ENCODE measurements at places on chromosomes 2 and 18. TPM values are rescaled to one million over a fixed set of nuclear protein-coding genes. Genes with fewer than 3 reads are reported as not detected.

The REG1B gene
- not detected for total RNA-seq

GRCh38 chr2:220043155-220043989, 415.9 kb downstream of the SLC4A3 start:
- DNase-seq: no peak

- DNase-seq: no peak
These were observed 95.3 kb downstream of the CCDC93 start for GRCh38 chr2:117918608-117919007.

DNA sequence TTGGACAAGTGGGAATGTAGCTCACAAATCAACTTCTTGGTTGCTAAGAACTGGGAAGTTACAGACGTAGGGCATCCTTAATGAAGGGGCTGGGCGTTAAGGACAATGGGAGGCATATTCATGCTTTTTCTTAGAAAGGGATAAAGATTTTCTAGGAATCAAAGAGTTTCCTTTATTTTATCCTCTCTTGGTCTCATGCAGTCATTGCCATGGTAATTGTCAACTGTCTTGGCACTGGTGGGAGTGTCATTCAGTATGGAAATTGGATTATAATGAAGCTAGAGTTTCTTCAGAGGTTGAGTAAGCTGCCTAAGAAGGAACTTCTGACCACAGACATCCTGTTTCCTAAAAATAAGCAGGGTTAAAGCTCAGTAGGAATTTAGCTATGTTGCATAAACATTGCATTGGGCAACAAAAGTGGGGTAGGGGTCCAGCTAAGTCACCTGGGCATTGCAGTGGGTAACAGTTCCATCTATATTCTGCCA, 114.0 kb downstream of the LYPD6B start:
- no peak for DNase-seq

The REG3G gene
- total RNA-seq: not detected

The IL36B gene
- not detected for total RNA-seq

DNA sequence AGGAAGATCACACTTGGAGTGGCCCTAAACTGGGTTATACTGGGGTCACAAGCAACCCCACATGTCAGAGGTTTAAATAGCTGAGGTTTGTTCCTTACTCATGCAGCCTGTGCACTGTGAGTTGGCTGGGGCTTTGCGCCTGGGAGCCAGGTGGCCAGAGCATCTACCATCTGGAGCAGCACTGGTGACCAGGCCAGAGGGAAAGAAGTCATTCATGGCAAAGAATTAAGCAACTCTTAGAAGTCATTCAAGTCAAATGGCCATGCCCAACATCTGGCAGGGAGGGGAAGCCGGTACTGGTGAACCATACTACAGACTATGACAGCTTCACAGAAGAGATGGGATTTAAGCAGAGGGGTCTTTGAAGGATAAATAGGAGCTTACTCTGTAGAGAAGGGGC, 90.7 kb downstream of the POLR1A start:
- DNase-seq: no peak

The RMDN2 gene
- total RNA-seq: 4.9 TPM

The ANKRD53 gene
- total RNA-seq: 0.30 TPM

The ARHGAP15 gene
- total RNA-seq: 5.4 TPM

The COBLL1 gene
- 12.1 TPM for total RNA-seq

GRCh38 chr2:74267068-74267467, 68.7 kb downstream of the MTHFD2 start:
- DNase-seq: no peak

The TTN gene
- total RNA-seq: 3,113 TPM

The NAB1 gene
- total RNA-seq: 26.9 TPM

DNA sequence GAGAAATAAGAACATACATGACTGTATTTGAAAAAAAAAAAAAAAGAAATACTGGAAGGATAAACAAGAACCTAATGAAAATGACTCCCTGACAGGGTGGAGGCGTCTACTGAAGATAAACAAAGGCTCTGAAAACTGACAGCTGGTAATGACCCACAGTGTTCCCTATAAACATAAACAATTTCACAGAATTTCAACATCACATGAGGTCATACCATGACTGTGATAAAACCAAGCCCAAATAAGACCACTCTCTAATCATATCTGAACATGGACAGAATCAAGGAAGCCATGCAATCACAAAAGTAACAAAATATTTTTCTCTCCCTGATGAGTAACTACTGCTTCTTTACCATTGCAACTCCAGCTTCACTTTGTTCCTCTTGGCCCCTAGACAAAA, 159.3 kb downstream of the FAM124B start:
- DNase-seq: no peak

DNA sequence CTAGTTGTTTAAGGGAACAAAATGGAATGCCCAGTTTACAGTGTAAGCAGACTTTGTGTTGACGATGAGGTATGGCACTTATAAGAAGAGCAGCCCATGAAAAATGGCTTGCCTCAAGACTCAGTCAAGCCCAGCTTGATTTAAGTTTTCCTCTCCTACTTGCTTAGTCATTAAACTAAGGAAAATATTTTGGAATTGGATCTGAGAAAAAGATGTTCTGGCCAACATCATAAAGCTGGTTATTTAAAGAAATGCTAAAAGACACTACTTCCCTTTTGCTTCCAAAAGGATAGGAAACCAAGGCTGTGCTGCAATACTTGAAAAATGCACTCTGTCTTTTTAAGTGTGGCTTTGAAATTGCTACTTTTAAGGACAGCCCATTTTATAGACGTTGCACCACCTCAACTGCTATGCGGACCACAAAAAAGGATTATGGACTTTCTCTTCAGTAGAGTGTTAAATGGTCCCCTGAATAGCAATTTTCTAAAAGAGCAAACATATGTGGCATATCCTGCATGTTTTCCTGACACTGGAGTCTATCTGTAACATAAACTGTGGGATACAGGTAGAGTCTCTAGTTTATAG, 32.1 kb downstream of the CCDC141 start:
- no peak for DNase-seq

DNA sequence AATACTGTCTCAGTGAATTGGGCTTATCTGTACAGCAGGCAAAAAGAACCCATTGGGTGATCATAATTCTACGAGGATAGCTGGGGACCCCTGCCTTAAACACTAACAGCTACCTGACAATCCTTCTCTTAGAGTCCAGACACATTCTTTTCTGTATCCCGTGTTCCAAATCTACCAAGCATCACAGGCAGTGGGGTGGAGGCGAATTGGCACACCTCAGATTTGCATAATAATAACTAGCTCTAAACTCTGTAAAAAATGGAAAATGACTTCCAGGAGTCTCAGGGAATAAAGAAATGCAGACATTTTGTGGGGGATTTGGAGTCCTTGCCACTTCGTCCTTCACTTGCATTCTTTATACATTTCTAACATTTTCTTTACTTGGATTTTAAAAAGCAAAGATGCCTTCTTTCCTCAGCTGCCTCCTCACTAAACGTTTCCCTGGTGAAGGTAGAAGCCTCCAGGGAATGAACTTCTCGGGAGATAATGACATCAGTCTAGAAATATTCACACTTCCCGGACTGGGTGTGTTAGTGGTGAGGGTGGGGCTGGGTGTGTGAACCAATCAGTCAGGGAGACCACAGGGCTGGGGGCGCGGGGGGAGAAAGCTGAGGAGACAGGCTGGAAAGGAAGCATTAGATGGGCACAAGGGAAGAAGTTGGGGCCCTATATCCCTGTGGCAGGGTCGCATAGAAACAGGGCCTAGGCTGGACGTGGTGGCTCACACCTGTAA, 59.1 kb upstream of the BOD1L2 start:
- no peak for DNase-seq

- DNase-seq: no peak
These were observed 29.9 kb downstream of the MTCL1 start for GRCh38 chr18:8735274-8735673.

The HOXD8 gene
- 0.32 TPM for total RNA-seq

DNA sequence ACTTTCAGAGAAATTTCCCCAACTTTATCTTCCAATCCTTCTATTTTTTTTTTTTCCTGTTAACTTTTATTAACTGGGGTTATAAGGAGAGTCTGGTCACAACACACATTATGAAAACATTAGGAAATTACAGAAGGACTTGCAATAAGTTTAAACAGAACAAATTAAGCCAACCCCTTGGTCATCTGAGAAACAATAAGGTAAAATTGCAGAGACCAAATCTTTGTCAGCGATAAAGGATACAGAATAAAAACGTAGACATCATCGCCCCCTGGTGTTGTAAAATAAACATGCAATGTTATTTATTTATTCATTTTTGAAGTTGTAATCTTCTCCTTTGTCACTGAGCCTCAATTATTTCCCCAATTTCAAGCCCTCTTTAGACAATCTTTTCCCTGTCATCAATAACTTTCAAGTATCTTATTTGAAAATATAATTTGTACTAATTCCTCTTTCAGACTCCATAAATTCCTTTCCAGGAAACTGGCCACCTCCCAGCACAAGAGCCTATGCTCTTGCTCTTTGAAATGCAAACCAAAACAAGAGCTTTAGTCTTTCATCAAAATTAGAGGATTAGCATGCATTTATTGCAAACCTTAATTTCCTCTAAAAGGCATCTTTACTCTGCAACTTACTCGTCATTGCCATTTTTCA, 19.5 kb downstream of the G6PC2 start:
- no peak for DNase-seq

The KCNG3 gene
- not detected for total RNA-seq

GRCh38 chr18:38007676-38008330, 442.2 kb upstream of the CELF4 start:
- no peak for DNase-seq

The FTCDNL1 gene
- total RNA-seq: 3.3 TPM

DNA sequence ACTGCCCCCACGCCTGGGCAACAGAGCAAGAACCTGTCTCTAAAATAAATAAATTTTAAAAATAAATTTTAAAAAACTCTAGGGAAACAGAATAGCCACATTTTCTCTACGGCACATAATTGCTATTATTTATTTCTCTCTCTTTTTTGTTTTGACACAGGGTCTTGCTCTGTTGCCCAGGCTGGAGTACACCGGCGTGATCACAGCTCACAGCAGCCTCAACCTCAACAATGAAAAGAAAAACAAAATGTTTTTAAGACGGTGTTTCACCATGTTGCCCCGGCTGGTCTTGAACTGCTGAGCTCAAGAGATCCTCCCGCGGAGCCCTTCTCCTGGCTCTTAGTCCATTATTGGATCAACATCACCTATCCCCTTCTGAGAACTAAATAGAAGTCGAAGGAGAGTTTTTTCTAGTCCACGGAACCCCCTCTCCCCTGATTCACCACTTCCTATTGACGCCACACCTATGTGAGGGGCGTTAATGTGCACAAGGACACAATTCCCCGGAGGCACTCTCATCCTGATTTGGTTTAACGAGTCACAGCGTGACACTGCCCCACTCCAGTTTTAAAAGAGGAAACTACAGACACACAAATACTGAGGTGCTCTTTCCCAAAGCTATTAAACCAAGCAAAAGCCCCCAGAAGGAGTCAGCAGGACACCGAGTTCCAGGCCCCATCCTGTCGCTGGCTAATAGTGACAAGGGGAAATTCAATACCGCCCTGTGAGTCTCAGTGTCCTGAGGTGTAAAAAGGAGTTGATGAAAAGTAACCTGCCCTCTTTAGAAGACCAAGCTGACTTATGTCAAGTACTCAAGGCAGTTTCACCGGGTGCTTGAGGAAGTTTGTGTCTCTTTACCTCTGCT, 1.1 kb downstream of the NPC1 start:
- no peak for DNase-seq

The HOXD4 gene
- not detected for total RNA-seq

- no peak for DNase-seq
These were observed 83.3 kb upstream of the PNPT1 start for GRCh38 chr2:55776966-55777365.

The POTEI gene
- total RNA-seq: not detected

- no peak for DNase-seq
These were observed 366.0 kb downstream of the LRATD1 start for GRCh38 chr2:14998546-14998945.

- DNase-seq: no peak
These were observed 5.3 kb upstream of the ORC2 start for GRCh38 chr2:200968735-200969134.

The PRKAG3 gene
- not detected for total RNA-seq

DNA sequence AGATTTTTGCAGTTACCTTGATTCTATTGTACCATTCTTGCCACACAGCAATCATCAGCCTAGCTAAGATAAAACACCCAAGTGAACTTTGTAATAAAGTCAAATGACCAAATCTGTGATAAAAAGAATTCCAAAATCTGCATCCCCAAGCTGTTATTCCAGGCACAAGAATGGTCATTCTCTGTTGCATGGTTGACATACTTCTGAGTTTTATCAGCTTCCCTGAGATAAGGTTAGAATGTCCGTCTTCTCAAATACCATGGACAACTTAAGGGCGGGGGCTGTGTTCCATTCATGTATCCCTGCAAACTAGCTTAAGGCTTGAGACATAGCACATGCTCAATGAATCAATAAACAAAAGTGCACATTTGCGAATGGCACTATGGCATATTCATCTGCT, 8.1 kb upstream of the BMP10 start:
- DNase-seq: no peak

DNA sequence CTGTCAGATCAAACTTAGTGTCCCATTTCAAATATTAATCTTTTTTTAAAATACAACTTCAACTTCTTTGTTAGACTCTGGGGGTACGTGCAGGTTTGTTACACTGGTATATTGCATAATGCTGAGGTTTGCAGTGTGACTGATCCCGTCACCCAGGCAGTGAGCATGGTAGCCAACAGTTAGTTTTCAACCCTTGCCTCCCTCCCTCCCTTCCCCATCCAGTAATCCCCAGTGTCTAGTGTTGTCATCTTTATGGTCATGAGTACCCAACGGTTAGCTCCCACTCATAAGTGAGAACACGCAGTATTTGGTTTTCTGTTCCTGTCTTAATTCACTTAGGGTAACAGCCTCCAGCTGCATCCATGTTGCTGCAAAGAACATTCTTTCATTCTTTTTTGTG, 23.9 kb downstream of the NOL10 start:
- no peak for DNase-seq

- DNase-seq: no peak
These were observed 126.4 kb upstream of the MGAT5 start for GRCh38 chr2:134127496-134127895.
